ENCODE measurements at places on chromosomes 4 and X.

DNA sequence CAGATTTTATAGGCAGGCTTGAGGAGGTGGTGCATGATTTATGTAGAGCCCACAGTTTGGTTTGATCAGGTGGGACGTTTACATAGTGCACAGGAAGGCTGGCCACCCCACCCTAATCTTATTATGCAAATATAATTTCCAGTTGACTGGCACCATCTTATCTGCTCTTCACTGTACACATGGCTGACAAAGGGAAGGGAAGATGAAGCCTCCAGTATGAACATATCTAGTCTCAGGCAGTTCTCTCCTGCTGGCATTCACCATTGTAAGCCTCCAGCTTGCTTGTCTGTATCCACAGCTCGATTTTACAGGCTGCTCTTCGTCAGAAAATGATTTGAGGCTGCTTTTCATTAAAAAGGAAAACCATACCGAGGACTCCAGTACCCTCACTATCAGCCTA lies 278.3 kb downstream of the TECRL start:
- DNase-seq: no peak

DNA sequence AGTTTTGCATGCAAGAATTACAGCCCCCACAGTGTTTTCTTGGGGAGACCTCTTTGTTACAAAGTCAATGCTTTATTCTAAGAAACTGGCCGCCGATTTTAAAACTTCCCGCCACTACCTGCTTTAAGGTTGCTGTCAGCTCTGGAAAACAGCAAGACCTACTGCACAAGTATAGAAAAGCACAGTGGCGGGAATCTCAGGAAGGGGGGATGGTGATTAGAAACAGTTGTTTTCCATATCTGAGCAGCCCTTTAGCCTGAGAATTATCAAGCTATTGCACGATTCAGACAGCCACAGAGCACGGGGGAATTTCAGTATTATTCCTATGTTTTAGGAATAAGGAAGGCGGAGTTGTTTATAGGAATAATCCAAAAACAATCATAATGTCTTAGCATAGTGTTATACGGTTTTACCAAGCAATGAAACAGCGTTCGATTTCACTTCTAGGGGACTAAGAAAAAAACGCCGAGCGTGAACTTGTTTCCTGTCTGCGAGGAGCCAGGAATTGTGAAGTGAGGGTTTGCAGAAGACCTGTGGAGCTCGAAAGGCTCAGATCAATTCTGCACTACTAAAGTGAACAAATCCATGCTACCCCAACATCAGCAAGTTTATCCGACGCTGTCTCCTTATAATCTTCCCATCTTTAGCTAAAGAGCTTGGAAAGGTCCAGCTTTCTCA lies 81.3 kb downstream of the HMGN5 start:
- no peak for DNase-seq

- DNase-seq: no peak
Measured at GRCh38 chrX:39011454-39012221, 210.4 kb downstream of the MID1IP1 start.

DNA sequence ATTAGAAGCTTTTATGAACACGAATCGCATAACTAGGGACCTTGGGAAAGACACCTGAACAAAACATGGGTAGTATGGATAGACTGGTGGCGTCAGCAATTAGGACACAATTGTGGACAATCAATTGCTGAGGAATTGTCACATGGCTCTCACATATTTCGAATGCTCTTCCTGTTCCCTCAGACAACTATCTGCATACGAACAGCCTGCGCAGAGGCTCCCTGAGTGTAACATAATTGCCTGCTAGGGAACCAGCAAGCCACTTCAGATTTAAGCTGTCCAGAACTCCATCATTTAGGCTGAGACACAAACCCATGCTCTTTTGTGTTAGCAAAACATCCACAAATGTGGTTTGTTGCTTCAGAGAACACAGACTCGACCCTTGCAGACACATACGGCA lies 160.8 kb downstream of the MGST2 start:
- no peak for DNase-seq

- DNase-seq: no peak
Measured at GRCh38 chr4:185886832-185887524, 75.0 kb upstream of the SORBS2 start.

DNA sequence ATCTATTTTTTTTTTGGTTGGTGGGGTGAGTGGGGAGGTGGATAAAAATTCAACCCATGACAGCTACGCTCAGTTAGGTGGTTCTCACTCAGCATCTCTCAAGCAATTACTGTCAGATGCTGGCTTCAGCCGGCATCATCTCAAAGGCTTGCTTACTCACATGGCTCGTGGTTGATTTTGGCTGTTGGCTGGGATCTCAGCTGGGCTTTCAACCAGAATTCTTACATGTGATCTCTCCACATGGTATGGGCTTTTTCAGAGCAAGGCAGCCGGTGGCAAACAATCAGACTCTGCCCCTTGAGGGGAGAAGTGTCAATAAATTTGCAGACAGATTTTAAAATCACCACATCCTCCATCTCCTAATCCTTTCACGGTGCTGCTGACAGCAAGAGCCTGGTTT lies 47.2 kb downstream of the SLC34A2 start:
- peak; percentile 43 for DNase-seq

All from AG09309 (cell line).